ENCODE measurements at places on chromosomes 5 and 9. TPM values are rescaled to one million over a fixed set of nuclear protein-coding genes. Genes with fewer than 3 reads are reported as not detected.
A peak's percentile ranks its signal among the peaks of the same experiment; 100 is the strongest.

The GARIN3 gene
- not detected for total RNA-seq

The ZNF454 gene
- total RNA-seq: 0.43 TPM

The RETREG1 gene
- 0.64 TPM for total RNA-seq

The LECT2 gene
- not detected for total RNA-seq

The GALNT12 gene
- total RNA-seq: 4.5 TPM

- DNase-seq: no peak
Observed at GRCh38 chr5:57491369-57491965, 8.9 kb upstream of the ACTBL2 start.

GRCh38 chr9:132249690-132250089 lies 87.8 kb downstream of the NTNG2 start:
- DNase-seq: no peak

- no peak for DNase-seq
Observed at GRCh38 chr5:96093340-96093739, 131.7 kb upstream of the ELL2 start.

GRCh38 chr5:78353520-78353919 lies 6.9 kb upstream of the SCAMP1 start:
- peak; percentile 34 for DNase-seq

GRCh38 chr5:102421647-102422046 lies 77.2 kb downstream of the SLCO6A1 start:
- DNase-seq: no peak

All from fibroblast of villous mesenchyme (primary cell).